ENCODE measurements at places on chromosomes 5 and 9.

DNA sequence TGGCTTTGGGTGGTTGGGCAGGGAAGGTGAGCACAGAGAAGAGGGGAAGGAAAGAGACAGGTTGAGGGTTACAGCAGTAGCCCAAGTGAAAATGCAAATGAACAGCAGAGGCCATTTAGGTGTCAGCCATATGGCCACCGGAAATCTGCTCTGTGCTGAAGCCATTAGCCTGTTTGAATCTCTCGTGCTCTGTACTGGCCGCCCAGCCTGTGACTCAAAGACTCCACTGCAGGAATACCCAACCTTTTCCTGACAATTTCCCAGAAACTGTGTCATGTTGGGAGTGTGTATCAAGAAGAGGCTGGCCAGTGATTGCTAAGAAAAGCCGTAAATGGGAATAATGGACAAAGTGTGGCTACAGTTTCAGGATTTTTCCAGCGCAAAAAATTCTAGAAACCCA, 35.9 kb upstream of the RAI14 start:
- no peak overlapping the region for H3K4me3 ChIP-seq
- no peak overlapping the region for H3K27ac ChIP-seq
- no peaks in the 10 kb centered on the region for H3K36me3 ChIP-seq
- no peaks in the 10 kb centered on the region for H3K27me3 ChIP-seq

DNA sequence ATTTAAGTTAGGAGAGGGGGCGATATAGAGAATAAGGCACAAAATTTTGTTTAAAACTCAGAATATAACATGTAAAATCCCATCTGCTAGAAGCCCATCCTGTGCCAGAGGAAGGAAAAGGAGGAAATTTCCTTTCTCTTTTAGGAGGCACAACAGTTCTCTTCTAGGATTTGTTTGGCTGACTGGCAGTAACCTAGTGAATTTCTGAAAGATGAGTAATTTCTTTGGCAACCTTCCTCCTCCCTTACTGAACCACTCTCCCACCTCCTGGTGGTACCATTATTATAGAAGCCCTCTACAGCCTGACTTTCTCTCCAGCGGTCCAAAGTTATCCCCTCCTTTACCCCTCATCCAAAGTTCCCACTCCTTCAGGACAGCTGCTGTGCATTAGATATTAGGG, 18.3 kb downstream of the MOCS2 start:
- DNase-seq: no peak
- H3K4me1 ChIP-seq: peaks cover 52% of the 10 kb centered on the region
- peaks cover 23% of the 10 kb centered on the region for H3K36me3 ChIP-seq
- no peak overlapping the region for H3K4me3 ChIP-seq

GRCh38 chr5:79561525-79561893, 47.6 kb upstream of the HOMER1 start:
- peak overlapping the region; percentile 89 for H3K27ac ChIP-seq
- peak overlapping the region; percentile 67 for H3K4me3 ChIP-seq
- H3K36me3 ChIP-seq: peaks cover 7% of the 10 kb centered on the region
- DNase-seq: peak; percentile 4

- H3K4me3 ChIP-seq: no peak within 1 kb of the TSS
- DNase-seq: no peak
- H3K4me1 ChIP-seq: no peaks in the 10 kb centered on the region
Observed at GRCh38 chr5:7395947-7396712, at the start of gene ADCY2. TSS of gene ADCY2 (plus strand) at chr5:7396138. CDS start at chr5:7396297, 159 bp downstream.

GRCh38 chr5:2530609-2531008, 220.9 kb downstream of the IRX2 start:
- H3K36me3 ChIP-seq: no peaks in the 10 kb centered on the region
- no peak overlapping the region for H3K4me3 ChIP-seq
- H3K4me1 ChIP-seq: no peaks in the 10 kb centered on the region
- no peak overlapping the region for H3K27ac ChIP-seq

- H3K4me3 ChIP-seq: no peak overlapping the region
- no peaks in the 10 kb centered on the region for H3K36me3 ChIP-seq
- H3K27ac ChIP-seq: no peak overlapping the region
- no peaks in the 10 kb centered on the region for H3K4me1 ChIP-seq
Observed at GRCh38 chr9:13860946-13861640, 452.8 kb downstream of the NFIB start.

- H3K36me3 ChIP-seq: no peaks in the 10 kb centered on the region
- no peak overlapping the region for H3K4me3 ChIP-seq
Observed at GRCh38 chr5:98604721-98605425, 168.6 kb upstream of the RGMB start.

All from activated T-helper 1 cell treated with anti-CD3 and anti-CD28 coated beads, Interleukin-12 subunit alpha, Interleukin-12 subunit beta, Interleukin-2, Interleukin-4 antibody, amounts not matched to agents 30 ng/mL and 10 ng/mL and 1 ng/mL, durations not matched to agents 14 hours and 24 hours and 36 hours (primary cell).